ENCODE measurements at places on chromosomes 6 and 20.

DNA sequence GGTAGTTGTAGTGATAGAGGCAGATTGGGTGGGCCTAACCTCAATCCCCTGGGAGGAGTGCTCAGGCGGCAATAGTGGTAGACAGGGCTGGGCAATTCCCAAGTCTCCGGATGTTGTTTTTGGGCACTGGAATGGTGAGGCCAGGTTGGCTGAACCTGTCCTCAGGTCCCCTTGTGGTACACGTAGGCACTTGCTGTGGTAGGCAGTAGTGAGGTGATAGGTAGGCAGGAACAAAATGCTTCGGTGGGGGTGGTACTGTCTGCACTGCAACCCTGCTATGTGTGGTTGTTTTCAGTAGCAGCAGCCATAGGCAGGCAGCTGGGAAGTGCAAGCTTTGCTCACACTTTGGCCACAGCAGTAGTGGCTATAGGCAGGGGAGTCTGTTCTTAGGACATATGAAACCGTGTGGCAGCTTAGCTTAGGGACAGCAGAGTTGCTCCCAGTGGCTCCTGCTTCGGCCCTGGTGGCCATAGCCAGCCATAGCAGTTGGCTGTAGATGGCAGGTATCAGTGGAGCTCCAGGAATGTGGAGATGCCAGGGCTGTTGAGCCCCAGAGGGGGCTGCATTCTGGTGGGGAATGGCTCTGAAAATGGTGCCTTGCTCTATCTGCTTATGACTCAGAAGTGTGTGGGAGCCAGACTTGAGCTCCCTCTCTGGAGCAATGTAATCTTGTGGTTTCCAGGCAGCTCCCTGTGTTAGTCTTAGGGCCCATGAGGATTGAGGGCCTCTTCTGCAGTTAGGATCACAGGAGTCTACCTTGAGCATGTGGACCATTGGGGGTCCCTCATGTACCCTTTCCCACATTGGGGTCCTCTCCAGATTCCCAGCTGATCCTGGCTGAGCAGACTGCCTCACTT is 241.8 kb upstream of the BMP2 start:
- DNase-seq, result no peak

DNA sequence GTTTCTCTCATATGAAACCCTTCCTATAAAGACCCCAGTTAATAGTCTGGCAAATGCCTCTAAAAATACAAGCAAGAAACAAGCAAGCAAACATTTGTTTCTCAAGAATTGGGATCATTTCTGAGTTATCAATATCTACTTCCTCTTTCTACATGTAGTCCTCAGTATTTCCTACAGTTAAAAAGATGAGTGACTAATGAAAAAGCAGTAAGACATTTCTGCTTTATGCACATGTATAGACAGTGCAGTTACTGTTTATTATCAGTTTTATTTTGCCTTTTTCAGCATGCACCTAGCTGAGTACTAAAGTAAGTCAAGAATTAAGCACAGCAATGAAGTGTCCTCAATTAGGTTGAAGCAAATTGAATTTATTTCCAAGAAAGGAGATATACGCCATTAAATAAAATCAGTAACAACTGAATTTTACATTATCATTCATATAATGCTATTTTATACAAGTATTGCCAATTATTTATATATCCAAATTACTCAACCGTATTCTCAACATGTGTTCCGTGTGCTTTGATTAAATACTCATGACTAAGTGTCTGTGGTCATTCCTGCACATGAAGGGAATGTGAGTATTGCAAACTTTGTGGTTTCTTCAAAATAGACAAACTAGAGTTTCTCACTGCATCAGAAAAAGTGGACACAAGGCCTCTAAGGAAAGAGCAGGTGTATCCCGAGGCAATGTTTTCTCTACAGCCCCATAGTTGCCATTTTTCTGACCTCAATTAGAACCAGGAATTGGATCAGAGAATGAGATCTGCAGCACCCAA is 159.3 kb upstream of the MARCKS start:
- no peak for DNase-seq

DNA sequence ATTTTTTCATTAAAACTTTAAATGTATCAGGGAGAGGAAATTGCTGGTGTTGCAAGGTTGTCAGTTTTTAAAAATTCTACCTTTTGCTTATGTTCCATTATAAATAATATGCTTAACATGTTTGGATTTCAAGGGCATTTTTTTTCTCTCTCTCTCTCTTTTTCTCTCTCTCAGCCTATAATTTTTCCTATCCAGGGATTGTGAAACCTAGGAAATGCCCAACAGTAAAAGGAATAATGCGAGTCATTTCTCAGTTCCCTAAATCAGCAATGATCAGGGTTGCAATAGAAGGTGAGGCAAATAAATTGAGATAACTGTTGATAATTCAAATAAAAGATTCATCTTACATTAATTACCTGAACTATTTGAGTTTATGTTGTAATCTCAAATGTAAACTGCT is 53.2 kb upstream of the IFNGR1 start:
- no peak for DNase-seq

GRCh38 chr6:119647309-119647708 is 297.7 kb upstream of the MAN1A1 start:
- DNase-seq, result no peak

DNA sequence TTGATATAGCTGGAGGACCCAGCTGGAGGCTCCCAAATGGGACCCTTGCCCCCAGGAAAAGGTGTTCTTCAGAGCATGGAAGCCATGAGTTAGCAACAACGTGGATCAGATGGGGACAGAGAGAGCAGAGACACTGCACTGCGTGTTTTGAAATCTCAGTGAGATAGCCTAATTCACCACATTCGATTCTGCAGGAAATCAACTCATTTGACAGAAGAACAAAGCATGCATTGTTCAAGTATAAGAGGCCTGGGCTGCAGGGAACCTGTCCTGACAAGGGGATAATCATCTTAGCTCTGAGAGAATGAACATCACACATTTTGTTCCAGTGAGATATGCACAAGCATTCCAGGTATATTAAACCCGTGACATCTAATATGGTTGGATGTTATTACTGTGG is 450.2 kb downstream of the CDH26 start:
- DNase-seq, result no peak

DNA sequence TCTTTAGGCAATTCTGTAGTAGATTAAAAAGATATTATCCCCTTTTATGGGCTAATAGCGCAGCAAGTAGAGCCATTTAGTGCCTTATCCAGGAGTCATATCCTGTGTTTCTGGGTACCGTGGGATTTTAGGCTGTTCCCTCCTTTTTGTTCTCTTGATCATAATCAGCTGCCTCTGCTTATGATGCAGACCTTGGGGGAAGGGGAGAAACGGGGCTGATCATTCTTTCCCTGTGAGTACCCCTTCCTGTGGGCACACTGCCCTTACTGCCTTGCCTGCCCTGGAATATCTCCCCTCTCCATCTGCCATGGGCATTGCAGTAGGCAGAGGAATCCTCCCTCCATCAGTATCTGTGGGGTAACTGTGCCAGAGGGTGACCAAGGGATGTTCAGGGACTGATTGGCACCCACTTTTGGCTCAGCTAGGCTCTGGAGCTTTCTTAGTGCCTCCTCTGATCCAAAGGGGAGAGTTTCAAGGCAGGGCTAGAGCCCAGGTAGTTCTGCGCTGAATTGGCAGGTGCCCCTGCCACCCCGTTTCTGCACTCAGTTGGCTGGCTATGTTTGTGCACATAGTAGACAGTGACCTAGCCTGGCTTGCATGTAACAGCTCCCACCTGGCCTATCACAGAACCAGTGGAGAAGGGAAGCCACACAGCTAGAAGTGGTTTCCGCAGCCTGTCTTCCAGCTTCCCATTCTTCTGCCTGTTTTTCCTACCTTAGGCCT is 103.3 kb downstream of the FIG4 start:
- DNase-seq, result peak; percentile 2

DNA sequence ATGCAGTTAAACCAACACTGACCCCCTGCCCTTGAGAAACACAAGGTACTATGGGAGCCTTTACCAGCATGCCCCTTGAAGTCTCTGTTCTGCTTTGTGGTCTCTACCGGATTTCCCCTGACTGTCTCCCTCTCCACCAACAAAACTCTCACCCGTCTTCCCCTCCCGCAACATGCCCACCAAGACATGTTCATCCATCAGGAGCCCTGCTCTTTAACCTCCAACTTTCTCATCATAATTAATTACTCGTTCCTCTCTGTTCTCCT is 1.1 kb downstream of the ZNF165 start:
- DNase-seq, result peak; percentile 81

DNA sequence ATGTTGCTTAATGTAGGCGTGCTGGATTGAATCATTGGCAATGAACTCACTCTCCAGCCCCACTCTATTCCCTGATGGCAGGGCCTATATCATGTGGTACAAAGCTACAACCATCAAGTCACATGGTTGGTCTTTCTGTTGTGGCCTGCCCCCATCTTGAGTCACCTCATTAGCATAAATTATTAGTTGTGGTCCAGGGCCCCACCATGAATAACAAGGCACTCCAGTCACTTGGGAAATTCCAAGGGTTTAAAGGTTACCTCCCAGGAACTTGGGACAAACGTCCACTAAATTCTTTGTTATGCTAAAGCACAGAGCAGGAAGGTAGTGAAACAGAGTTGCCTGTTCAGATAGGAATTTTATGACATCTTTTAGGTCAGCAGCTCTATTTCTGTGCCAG is 193.7 kb downstream of the SLC35F1 start:
- no peak for DNase-seq

- DNase-seq, result peak; percentile 92
Observed at GRCh38 chr20:33554914-33555420, 65.1 kb downstream of the CBFA2T2 start.

- no peak for DNase-seq
Observed at GRCh38 chr6:89443658-89444057, 10.7 kb downstream of the ANKRD6 start.

- no peak for DNase-seq
Observed at GRCh38 chr6:91691449-91691848, 1104.6 kb upstream of the MAP3K7 start.

DNA sequence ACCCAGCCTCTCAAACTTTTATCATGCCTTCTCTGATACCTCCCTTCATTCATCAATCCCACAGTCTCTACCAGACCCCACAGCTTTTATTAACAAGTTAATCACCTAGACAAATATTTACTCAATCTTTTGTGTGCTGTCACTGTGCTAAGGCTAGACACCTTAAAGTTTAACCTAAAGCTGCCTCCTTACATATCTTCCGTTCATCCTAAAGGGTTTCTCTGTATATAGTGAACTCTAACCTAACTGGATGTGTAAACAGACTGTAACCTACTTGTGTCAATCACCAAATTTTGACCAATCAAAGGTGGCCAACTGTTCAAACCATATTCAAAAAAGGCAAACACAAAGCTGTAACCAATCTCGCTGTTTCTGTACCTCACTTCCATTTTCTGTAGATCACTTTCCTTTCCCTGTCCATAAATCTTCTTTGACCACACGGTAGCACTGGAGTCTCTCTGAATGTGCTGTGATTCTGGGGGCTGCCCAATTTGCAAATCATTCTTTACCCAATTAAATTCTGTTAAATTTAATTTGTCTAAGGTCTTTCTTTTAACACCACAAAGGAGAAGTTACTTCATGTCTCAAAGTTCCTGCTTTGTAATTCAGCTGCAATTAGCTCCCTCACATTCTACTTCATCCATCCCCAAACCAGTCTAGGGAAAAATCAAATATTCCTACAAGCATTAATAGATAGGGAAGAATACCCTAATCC is 72.5 kb downstream of the ARHGAP18 start:
- DNase-seq, result no peak

- no peak for DNase-seq
Observed at GRCh38 chr6:50112981-50113857, 63.5 kb upstream of the DEFB112 start.

DNA sequence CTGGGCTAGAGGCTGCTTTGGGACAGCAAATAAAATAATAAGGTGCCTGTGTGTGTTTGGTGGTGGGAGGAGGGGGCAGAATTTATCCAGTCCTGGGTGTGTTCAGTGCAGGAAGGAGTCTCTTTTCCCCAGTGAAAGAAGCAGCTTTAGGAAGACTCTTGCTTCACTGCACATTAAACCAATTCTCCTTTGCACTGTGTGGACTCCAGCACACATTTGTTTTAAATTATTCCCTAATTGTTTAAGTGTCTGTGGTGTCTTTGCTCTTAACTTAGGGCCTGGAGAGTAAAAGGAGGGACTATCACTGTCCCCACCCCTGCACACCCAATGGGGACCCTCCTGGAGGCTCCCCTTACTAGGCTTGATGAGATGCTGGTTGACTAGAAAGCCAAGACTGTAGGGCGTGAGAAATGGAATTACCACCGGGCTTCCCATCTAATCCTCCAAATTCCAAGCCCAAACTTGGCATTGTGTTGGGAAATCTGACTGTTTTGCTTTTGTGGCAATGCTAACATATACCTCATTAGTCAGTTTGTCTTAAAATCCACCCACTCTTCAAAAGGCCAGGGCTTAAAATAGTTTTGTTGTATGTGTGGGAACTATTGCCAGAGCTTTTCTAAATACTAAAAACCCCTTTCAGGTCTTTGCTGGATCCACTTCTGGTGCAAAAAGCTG is 13.5 kb upstream of the DAAM2 start:
- DNase-seq, result no peak

DNA sequence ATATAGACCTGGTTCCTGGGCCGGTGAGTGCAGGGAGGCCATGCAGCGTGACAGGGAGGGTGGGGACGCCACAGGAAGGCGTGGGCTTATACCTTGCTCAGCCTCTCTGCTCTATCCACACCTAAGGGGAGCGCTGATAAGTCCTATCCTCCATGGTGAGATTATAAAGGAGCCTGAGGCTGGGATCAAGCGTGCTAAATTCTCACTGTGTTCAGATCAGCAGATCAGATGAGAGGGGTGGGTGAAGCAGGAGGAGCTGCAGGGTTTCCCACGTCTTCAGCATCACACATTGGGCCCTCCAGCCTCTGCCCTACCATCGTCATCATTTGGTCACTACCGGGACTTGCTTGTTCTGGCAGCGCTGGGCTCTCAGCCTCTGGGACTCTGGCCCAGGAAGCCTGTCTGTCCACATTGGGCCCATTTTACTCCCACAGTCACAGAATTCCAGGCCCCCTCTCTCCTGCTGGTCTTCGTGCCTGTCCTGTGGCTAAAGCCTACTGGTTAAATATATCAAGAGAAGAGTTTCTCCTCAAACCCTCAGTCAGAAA is 29.1 kb upstream of the PDE10A start:
- DNase-seq, result no peak

Data from GM12865 (cell line).